Stimulated activated CD8-positive, alpha-beta memory T cell treated with anti-CD3 and anti-CD28 coated beads, Interleukin-2, amount 100 ng/mL, for 1 hour (primary cell): ENCODE measurements at places on chromosomes 16 and 17.

GRCh38 chr16:21698169-21699032 is 34.6 kb downstream of the OTOA start:
- no peak for DNase-seq

DNA sequence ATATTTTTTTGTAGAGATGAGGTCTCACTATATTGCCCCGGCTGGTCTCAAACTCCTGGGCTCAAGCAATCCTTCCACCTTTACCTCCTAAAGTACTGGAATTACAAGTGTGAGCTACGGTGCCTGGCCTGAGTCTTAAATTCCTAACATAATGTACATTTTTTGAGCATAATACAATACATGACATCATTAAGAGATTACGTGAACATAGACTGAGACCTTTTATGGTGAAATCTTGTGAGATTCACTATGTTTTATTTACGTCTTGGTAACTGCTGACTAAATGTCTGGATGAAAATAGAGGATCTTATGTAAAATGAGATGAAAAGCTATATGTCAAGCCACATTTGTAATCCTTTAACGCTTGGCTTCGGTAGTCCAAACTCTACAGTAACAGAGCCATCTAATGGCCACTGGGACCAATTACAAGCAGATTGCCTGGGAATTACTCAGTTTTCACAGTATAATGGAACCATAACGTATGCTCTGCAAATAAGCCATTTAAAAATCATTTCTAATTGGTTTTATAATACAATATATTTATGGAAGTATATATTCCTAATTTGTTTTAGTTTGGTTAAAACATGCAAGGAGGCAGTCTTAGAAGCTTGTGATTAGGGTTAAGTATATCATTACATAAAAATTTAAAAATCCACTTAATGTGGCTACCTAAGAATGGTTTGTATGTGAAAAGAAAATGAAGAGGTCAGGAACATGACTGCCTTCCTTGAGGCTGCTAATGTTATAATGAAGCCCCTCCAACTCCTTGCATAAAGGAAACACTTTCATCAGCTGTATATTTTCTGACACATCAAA is 8.1 kb upstream of the EFCAB13 start:
- DNase-seq = no peak

DNA sequence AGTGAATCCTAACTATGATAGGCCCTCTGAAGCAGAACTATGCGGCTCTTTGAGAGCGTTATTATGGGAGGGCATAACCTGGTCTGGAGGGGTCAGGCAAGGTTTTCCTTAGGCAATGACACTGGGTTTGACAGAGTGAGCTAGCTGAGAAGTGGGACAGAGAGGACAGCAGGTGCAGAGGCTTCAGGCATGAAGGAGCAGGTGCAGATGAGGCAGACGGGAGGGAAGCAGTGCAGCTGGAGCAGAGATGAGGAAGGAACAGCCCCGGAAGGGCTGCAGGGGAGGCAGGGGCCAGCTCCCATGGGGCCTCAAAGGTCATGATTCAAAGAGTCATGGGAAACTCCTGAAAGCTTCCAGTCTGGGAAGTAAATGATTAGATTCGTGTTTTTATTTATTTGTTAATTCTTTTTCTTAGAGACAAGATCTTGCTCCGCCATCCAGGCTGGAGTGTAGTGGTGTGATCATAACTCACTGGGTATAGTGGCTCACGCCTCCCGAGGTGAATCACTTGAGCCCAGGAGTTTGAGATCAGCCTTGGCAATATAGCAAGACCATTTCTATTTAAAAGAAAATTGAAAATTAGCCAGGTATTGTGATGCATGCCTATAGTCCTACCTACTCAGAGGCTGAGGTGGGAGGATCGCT is 5.4 kb downstream of the MARCHF10 start:
- DNase-seq = no peak

GRCh38 chr17:45341533-45342158 is 24.8 kb upstream of the MAP3K14 start:
- DNase-seq = no peak

GRCh38 chr17:75575728-75576127 is 11.9 kb upstream of the MYO15B start:
- DNase-seq = no peak

DNA sequence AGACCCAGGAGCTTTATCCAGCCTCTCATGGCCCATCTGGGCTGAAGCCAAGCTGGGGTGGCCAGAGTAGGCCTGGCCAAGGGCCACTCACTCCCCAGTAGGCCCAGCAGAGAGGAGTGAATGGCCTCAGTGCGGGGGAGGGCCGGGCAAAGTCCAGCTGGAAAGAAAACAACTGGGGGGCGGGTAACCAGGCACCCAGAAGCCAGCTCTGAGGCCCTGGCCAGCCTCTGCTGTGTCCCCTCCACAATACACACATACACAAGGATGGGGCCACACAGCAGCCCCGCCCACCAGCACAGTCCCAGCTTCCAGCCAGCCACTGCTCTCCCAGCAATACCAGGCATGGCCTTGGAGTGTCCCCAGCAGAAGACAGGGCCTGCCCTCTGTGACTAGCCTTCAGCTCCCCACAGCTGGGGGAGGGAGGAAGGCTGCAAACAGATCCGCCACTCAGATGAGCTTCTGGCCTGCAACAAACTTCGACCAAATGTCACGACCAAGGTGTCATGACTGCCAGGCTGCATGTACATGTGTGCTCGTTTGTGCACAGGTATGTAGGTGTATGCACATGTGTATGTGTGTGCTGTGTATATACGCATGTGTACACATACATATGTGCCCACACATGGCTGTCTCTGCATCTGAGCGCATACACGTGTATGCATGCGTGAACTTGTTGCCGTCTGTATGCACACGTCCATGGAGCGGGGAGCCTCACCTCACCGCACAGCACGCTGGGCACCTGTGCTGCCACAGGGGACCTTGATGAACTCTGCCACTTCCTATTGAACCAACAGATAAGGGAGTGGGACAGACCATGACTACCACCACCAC is 5.0 kb downstream of the CARHSP1 start:
- no peak for DNase-seq

DNA sequence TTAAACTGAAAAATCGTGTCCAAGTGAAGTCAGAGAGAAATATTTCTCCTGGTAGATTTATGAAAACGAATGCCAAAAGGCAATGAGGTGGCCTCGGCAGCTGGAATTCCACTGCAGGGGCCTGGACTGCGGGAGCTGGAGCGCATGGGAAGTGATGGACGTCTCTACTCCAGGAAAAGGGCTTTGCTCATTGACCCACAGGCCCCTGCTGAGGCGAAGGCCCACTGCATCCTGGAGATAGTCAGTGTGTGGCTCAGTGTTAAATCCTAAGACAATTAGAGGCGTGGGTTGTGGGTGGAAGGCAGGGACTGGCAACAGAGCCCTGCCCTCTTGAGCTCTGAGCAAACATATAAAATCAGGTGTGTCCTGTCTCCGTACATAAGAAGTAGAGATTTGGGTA is 191.4 kb downstream of the SLC39A11 start:
- no peak for DNase-seq

GRCh38 chr17:2101448-2102257 is 46.8 kb downstream of the HIC1 start:
- no peak for DNase-seq

DNA sequence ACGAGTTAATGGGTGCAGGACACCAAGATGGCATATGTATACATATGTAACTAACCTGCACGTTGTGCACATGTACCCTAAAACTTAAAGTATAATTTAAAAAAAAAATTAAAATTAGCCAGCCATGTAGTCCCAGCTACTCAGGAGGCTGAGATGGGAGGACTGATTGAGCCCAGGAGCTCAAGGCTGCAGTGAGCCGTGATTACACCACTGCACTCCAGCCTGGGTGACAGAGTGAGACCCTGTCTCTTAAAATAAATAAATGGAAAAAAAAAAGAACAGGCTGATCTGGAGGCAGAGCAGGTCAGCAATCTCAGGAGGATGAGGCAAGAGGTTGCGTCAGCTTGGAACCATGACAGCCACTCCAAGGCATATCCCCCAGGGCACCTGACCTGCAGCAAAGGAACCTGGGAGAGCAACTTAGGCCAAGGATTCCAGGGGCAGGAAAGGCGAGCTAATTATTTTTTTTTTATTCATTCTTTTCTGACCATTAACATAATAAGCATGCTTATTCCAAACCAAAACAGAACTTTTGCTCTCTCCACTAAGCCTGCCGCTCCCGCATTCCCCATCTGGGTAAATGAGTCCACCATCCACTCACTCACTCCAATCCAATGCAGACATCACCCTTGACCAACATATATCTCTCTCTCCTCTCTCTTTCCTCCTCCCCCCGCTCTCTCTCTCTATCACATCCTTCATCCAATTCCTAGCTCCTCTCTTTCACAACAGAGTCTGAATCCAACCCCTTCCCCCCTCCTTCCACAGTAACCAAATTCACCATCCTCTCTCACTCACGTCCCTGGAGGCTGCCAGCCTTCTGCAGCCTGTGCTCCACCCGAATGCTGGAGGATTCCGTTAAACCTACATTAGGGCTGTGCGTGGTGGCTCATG is 47.7 kb downstream of the TK2 start:
- no peak for DNase-seq

- no peak for DNase-seq
Observed at GRCh38 chr17:48382989-48383388, 47.0 kb downstream of the SKAP1 start.

DNA sequence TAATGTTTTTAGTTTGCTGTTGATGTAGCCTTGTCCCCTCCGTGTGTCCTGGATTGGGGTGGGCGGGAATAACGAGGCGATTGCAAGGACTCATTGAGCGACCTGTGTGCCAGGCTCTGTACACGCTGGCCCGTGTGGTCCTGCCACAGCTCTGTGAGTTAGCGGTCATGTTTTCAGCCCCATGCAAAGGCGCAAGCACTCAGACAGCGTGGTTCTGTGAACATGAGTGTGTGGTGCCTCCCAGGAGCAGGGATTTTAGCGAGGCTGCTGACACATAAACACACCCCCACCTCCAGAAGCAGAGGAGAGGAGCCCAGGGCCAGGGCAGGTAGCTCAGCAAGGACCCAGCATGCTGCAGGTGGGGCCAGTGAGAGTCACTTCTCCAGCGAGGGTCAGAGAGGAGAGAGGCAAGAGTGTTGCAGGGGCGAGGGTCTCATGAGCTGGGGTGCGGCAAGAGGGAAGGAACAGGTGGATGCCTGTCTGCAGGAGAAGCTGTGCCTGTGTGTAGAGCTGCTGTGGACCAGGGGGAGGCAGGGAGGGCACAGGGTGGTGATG is 115.3 kb downstream of the OR1D5 start:
- no peak for DNase-seq

- DNase-seq = no peak
Observed at GRCh38 chr17:21173543-21173942, 40.4 kb downstream of the TMEM11 start.

DNA sequence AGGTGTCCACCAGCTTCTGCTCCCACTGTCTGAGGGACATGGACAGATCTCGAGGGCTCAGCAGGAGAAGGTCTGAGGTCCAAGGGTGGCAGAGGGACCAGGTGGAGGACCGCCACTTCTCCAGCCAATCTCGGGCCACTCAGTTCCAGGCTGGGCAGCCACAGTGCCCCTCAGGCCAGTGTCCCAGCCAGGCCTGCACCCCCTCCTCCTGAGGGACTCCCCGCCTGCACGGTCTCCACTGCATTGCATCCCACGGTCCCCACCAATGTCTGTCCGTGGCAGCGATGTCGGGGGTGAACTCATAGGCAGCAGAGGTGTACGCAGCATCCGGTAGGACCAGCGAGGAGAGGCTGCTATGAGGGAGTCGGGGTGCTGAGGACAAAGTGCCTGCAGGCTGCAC is 64.2 kb upstream of the DOC2B start:
- DNase-seq = no peak

GRCh38 chr17:41002814-41003213 is 3.1 kb upstream of the KRTAP3-2 start:
- no peak for DNase-seq

- no peak for DNase-seq
Observed at GRCh38 chr17:62101515-62101914, 36.4 kb upstream of the MED13 start.
